Lung microvascular endothelial cell (primary cell): ENCODE measurements at places on chromosomes 2 and 18. TPM values are rescaled to one million over a fixed set of nuclear protein-coding genes. Genes with fewer than 3 reads are reported as not detected.

Gene ACMSD
- not detected in 2 replicates for total RNA-seq

GRCh38 chr2:165173215-165173614, 30.6 kb downstream of the SCN3A start:
- no peak for DNase-seq

GRCh38 chr2:138182937-138183312, 218.7 kb downstream of the HNMT start:
- no peak for DNase-seq

Gene MYL1
- not detected in 2 replicates for total RNA-seq

GRCh38 chr2:3770724-3771415, 67.5 kb downstream of the DCDC2C start:
- no peak for DNase-seq

- DNase-seq = peak; percentile 37
Measured at GRCh38 chr2:158502974-158503373, 46.2 kb downstream of the PKP4 start.

DNA sequence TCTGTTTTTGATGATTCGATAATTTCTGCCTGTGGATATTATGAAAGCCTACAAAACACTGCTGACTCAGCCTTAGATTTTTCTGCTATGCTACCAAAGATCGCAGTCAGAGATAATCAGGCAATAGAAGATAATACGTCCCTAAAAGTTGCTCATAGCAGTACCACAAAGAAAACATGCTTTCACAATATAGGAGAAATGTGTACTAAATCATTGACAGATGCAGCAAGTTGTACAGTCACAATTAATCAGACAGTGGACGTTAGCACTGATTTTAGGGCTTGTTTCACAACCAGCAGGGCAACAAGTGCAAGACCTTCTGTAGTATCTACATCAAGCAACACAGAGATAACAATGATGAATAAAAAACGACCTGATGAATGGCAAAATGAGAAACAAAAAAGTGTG, 19.5 kb downstream of the RBM44 start:
- no peak for DNase-seq

Gene NEU2
- not detected in 2 replicates for total RNA-seq

DNA sequence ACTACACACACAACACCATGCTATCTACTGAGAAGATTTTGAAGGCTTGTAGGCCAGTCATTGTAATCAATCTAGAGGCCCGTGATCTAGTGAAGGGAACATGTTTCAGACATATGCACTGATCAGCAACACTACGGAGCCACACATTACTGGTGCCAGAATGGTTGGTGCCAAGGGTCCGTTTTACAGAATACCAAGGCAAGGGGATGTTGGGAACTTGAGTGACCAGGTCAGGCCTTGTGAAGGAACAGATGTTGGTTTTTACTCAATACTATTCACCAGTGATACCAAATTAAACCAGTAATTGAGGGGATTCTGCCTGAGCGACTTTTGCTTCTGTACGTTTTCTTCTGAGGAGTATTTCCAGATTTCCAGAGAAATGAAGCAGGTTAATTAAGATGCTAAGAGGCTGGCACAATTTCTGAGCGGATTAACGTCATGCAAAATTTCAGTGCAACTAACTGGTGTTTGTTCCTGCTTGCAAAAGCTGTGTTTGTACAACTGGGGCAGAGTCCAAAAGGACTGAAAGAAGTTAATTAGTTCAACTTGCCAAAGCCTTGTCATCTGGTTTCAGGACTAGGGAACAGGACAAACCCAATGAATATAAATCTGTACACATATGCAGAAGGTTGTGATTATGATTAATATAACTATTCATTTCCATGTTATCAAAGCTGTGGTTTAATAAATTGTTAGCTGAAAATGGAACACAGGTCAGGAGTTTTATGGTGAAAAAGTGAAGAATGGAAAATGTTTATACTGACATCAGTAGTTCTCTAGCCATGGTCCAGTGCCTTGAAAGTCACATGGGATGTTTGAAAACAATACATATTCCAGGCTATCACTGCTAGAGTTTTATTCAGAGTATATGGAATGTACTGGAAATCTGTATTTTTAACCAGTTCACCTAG, 432.1 kb upstream of the DCC start:
- DNase-seq = no peak

DNA sequence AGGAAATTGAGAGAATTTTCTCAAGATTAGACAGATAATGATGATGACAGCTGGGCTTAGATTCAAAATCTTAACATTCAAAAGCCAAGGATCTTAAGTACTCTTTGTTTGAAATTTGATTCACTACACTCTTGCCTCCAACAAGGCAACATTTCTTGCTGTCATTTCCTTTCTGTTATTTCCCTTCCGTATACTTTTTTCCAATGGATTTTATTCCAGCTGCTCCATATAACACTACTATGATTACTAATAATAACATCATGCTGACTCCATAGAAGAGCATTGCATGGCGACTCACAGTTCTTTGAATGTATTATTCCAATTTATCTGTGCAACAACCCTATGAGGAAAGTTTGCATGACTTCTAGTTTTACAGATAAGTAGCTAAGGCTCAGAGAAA, 33.9 kb upstream of the CCDC102B start:
- DNase-seq = peak; percentile 51

- peak; percentile 98 for DNase-seq
Measured at GRCh38 chr18:23401400-23402347, 51.4 kb upstream of the RIOK3 start.

GRCh38 chr2:239612133-239612532, 211.3 kb upstream of the HDAC4 start:
- no peak for DNase-seq

GRCh38 chr2:19576411-19576810, 218.0 kb upstream of the OSR1 start:
- DNase-seq = peak; percentile 61

- DNase-seq = no peak
Measured at GRCh38 chr2:178143481-178143880, 31.2 kb downstream of the RBM45 start.

DNA sequence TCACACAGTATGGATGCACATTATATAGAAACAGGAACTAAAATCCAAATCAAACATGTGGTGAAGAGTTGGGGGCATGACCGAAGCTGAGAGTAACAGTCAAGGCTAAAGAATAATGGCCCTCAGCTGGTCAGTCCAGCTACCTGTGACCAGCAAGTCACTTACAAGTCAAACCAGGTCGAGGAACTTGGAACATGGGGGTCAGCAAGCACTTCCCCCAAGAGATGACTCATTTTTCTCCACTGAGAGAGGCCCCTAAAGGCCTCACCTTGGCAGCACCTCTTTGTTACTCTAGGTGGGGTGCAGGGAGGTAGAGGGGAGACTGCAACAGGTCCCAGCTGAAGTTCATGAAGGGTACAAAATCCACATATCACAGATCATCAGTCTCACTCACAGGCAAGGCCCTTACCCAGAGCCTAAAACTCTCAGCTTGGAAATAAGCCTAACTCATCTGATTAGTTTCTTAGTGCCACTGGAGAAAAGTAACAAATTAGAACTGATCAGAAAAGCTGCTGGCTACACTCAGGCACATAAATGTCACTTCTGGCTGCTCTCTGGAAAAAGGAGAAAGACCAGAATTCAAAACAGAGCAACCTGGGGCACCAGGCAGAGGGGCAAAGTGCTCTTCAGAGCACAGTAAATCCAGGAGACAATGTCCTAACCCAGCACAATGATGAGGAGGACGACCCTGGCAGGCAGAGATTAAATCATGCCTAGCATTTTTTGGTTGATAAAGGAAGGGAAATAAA, 4.0 kb downstream of the SDC1 start:
- no peak for DNase-seq

DNA sequence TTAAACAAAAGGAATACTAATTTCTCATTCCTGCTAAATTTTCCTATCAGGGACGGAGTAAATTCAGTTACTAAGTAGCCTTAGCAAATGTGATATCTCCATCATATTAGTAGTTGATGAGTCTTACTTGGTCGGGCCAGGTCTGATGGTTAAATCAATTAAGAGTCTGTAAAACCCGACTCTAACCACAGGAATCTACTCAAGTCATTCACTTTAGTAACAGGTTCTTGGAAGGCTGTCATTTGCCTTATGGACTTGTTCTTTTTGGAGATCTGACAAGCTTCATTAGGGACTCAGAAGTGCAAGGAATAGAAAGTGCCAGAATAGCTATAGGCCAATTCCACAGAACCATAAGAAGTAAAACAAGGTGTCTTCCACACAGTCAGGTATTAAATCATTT, 119.0 kb downstream of the GCA start:
- no peak for DNase-seq

- DNase-seq = no peak
Measured at GRCh38 chr2:167380555-167380954, 492.3 kb downstream of the XIRP2 start.

DNA sequence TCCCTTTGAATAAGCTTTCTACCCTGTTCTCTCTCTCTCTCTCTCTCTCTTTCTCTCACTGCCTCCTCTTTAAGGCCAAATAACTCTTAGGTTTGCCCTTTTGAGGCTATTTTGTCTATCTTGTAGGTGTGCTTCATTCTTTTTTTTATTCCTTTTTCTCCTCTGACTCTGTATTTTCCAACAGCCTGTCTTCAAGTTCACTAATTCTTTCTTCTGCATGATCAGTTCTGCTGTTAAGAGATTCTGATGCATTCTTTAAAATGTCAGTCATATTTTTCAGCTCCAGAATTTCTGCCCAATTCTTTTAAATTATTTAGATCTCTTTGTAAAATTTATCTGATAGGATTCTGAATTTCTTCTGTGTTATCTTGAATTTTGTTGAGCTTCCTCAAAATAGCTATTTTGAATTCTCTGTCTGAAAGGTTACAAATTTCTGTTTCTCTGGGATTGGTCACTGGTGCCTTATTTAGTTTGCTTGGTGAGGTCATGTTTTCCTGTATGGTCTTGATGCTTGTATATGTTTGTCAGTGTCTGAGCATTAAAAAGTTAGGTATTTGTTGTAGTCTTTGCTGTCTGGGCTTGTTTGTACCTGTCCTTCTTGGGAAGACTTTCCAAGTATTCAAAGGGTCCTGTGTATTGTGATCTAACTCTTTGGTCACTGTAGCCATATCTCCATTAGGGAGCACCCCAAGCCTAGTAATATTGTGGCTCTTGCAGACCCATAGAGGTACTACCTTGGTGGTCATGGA, 35.4 kb upstream of the DYNC1I2 start:
- no peak for DNase-seq

DNA sequence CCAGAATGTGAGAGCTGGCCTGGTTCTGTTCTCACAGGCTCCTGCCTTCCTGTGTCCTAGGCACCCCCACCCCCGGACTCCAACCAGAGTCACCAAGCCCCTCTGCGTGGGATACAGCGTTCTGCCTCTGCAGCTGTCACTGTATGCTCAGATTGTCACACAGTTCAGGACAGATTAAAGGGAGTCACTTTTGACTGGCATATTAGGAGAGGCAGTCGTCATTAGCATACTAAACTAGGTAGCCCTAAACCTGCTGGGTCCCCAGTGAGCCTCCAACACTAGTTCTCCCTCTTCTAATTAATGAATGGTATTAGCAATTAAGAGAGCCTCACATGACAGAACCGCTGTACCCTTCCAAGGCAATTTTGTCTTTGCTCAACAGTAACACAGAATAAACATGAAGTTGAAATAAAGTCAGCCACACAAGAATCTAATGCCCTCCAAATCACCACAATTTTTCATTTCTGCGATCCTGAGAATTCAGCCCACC, 340.2 kb downstream of the CMPK2 start:
- no peak for DNase-seq

- no peak for DNase-seq
Measured at GRCh38 chr2:191552066-191552465, 125.9 kb upstream of the NABP1 start.

DNA sequence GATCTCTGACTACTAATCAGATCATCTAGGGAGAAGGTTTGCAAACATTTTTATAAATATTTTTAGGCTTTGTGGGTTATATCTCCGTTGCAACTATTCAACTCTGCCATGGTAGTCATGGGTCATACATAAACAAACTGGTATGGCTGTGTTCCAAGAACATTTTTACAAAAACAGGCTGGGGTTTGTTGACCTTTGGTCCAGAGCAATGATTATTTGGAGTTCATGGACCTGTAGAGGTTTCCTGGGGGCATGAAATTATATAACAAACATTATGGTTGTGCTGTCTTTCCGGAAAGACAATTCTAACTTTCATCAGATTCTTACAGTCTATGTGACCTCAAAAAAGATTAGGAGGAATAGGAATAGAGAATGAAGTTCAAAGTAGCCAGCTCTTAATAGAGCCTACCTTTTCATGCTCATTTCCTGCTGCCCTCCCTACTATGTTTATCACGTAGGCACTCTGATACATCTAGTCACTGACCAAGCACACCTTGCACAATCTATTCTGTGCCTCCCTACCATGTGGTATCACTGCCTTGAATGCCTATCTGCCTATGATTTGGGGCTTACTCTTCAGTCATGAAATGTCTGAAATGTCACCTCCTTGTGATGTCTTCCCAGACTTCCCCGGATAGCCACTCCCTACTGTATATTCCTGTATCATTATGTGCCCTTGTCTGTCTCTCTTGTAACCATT, 102.4 kb upstream of the SCN1A start:
- peak; percentile 66 for DNase-seq

Gene UNC50
- 30.7 and 44.8 TPM in 2 replicates for total RNA-seq

DNA sequence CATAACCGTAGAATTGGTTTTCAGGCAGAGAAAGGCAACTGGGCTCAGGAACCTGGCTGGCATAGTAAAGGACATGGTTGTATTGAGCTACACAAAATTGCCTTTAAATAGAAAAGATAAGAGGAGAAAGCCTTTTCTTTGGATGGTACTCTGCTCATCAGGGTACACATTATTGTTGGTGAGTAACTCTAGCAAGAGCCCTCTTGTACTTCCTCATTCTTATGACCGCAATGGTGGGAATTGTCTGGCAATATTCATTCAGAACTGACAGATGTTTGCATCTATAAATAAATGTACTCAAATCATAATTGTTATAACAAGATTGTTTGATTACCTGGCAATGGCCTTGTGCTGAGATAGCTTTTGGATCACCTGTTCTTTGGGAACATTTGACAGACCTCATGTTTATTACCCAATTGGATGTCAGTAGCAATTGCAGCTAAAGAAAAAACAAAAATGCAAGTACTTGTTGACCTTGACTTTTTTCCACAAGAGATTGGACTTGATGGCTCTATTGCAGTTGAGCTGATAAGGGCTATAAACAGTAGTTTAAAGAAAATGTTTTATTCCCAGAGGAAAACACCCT, 43.9 kb downstream of the MEIS1 start:
- no peak for DNase-seq

Gene ZBTB7C
- under 0.01 TPM in 1 of 2 replicates, not detected in the other for total RNA-seq

Gene IL18RAP
- total RNA-seq = not detected in 2 replicates

DNA sequence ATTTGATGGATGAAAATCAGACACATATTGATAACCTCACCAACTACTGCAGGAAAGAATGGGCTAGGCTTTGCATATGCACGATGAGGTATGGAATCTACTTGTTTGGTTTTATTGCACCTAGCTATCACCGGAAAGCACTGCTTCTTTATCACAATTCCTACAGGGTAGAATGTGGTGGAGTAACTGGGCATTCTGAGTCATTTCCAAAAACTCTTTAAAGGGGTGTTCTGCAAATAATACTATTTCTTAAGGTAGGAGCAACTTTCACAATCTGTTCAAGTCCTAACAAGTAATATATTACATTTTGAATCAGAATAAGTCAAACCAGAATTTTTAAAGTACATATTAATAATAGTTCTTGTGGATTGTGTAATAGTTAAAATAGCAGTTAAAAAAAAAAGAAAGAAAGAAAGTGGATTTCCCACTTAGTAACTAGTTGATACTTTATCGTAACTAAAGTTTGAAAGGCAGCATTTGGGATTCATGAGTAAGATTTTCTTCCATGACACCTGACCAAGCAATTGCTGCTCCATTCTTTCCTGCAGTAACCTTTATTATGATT, 40.5 kb downstream of the INO80C start:
- no peak for DNase-seq

Gene MDH1B
- total RNA-seq = under 0.01 TPM in 1 of 2 replicates, not detected in the other

GRCh38 chr2:13654416-13654815, 937.7 kb downstream of the TRIB2 start:
- no peak for DNase-seq
